ENCODE measurements at places on chromosomes 5 and 9. TPM values are rescaled to one million over a fixed set of nuclear protein-coding genes. Genes with fewer than 3 reads are reported as not detected.
A peak's percentile ranks its signal among the peaks of the same experiment; 100 is the strongest.

RICTOR gene
- 26.5 TPM for polyA plus RNA-seq

DNA sequence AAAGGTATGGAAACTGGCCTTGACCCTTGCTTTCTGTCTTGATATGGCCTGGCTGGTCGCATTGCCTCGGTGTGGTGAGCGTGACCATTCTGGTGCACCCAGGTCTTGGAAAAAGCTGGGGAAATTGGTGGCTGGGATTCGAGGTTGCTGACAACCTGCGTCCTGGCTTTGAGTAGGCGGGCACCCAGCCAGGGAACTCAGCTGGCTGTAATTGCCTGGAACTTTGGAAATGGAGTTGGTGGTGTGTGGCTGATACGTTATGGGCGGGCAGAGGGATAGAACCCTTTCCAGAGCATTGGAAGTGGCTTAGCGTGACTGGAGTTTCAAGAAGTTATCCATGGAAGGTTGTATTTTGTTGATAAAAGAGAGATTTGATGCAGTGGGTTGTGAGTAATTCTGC is 35.2 kb downstream of the KCNMB1 start:
- no peak for DNase-seq

GRCh38 chr5:94675965-94676618 is 57.6 kb downstream of the SLF1 start:
- DNase-seq, result no peak

- DNase-seq, result no peak
Measured at GRCh38 chr9:114271556-114272510, 51.1 kb upstream of the ORM1 start.

PRDM9 gene
- polyA plus RNA-seq, result not detected

SMIM15 gene
- polyA plus RNA-seq, result 102 TPM

DNA sequence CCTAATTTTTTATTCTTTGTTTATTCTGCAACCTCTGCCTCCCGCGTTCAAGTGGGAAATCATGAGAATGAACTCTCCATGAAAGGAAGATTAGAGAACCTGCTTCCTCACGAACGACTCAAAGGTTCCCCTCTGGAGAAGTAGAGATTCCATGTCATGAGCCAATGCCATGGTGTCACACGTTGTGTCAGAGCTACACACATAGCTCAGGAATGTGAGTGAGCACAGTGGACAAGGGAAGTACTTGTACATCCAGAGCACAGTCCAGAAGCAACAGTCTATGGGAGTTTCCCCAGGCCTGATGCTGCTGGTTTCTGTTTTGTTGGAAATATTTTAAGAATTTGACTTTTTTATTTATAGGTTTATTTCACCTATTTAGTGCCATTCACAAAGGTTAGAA is 26.8 kb upstream of the PPP2CA start:
- DNase-seq, result no peak

GRCh38 chr5:12934722-12935121 is 1009.8 kb downstream of the DNAH5 start:
- DNase-seq, result no peak

DNA sequence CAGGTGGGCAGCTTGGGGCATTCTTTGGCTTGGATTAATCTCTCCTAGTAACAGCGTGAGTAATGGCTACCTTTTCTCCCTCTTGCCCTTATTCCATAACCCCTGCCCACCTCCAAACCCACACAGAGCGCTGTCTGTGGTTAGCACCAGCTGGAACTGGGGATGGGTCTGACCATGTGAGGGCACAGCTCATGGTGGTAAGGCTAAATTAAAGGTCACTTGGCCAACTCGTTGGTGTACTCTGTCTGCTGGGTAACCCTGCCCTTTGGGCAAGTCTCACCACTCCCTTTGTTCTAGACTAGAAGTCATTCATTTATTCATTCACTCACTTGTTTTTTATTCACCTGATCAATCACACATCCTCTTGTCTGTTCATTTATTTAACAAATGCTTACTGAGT is 27.8 kb downstream of the PPARGC1B start:
- no peak for DNase-seq

- DNase-seq, result no peak
Measured at GRCh38 chr9:127085186-127085585, 37.2 kb downstream of the ANGPTL2 start.

DNA sequence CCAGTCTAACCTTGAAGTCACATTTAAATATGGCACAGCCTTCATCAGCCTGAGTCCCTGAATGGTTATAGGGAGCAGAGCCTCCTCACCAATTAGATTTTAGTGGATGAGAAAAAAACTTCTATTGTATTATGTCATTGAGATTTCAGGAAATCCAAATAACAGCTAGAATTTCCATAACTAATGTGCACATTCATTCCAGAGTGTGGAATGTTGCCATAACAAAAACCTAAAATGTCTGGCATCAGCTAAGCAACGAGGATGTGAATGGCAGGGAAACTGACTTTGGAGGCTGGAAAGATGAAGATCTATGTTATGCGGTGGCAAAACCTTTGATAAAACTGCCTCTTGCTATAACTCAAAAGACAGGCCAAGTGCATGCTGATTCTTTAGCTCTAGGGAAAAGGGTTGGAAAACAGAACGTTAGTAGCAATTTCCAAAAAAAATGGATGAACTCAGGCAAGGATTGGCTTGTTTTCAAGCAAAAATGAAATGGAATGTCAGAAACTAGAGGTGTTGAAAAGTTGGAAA is 91.3 kb upstream of the NFIB start:
- DNase-seq, result no peak

IRX2 gene
- polyA plus RNA-seq, result 32.6 TPM

DNA sequence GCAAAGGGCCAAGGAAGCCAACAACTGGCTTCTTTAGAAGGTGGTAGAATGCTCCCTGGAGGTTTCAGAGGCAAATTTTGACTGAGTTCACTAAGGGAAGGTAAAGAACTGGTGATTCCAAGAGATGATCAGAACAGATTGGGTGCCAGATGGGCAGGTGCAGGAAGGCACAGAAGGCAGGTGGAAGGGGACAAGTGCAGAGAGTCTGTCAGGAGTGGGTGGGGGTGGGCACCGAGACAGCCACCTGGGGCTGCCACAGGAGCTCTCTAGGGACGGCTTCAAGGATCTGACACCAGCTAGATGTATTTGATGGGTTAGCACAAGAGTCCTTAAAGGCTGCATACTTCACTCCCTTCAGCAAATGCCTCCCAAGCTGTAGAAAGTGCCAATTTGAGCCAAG is 207.3 kb downstream of the PTTG1 start:
- no peak for DNase-seq

DNA sequence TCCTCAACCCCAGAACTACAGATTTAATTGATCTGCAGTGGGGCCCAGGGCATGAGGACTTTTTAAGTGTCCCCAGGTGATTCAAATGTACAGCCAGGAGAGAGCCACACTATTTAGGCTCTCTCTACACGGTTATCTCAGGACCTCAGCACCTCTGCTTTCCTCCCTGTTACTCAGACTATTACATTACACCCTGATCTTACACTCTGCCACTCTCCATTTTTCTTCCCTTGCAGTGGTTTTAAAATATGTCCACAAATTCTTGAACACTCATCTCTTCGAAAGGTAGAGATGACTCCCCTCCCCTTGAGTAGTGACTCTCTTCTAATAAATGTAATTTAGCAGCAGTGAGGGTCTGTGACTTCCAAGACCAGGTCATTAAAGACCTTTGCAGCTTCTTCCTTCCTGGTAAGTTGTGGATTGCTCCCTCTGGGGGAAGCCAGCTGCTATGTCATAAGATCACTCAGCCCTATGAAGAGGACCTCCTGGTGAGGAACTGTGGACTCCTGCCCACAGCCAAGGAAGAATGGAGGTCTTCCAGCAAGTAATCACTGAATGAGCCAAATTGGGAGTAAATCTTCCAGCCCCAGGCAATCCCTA is 87.5 kb upstream of the SSBP2 start:
- no peak for DNase-seq

- no peak for DNase-seq
Measured at GRCh38 chr5:151002250-151002649, 18.1 kb upstream of the GPX3 start.

DNA sequence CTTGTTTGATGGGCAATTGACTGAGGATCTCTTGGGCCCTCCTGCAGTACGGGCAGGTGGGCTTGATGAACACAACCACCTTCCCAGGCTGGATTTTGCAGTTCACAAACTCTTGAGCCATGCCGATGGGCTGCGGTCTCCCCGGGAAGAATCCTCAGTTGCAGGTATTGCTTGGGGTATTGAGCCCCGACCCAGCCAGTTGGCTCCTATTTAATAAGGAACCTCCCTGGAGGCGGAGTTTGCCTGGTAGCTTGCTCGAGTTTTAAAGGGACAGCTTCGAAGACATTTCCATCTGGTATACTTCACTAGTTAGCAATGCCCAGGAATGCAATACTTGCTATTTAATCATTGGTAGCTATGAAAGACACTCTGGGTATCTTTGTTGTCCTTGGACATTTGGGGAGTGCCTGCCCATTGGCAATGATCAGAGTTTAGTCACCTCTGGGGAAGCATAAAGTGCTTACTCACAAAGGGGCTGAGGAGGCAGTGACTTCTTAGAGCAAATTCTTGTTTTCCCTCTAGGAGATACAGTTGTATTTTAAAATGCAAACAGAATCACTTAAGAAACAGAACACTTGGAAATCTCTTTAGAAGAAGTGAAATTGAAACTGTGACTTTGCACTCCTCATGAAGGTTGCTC is at the start of gene GLRX:
Gene GLRX, minus strand, starts transcription at position 185 of the 640 bp plus-strand sequence. Its CDS starts 64 bp downstream, at position 121.
- DNase-seq, result no peak

CCDC180 gene
- polyA plus RNA-seq, result 7.6 TPM

DNA sequence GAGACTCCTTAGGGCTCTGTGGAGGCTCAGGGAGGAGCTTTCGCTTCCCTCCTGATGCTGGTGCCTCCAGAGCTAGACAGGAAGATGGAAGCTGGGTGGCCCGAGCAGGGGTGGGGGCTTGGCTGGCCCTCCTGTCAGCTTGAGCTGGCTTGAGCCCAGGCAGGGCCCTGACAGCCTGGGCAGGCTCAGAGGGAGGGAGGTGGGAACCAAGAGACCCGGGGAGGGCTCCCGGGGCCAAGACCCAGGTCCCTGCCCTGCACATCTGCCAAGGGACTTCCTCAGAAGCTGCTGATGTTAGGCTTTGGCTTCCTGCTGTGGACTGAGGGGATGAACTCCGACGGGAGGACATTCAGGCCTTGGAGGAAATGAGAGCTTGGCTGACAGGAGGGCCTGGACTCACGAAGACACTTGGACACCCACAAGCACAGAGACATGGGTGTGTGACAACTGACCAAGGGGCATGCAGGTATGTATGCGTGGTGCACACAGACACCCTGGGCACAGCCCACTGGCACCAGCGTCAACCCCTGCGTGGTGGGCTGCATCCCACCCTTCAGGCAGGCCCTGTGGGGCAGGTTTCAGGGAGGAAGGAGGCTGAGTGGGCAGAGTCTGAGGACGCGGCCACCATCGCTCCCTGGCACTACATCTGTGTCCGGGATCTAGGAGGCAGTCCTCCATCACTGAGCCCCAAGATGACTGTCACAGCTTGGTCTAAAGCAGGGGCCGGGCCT is 1.7 kb upstream of the LTC4S start:
- no peak for DNase-seq

GRCh38 chr9:130681769-130682420 is 11.7 kb upstream of the EXOSC2 start:
- DNase-seq, result no peak

- no peak for DNase-seq
Measured at GRCh38 chr9:27340285-27340674, 43.3 kb upstream of the EQTN start.

DNA sequence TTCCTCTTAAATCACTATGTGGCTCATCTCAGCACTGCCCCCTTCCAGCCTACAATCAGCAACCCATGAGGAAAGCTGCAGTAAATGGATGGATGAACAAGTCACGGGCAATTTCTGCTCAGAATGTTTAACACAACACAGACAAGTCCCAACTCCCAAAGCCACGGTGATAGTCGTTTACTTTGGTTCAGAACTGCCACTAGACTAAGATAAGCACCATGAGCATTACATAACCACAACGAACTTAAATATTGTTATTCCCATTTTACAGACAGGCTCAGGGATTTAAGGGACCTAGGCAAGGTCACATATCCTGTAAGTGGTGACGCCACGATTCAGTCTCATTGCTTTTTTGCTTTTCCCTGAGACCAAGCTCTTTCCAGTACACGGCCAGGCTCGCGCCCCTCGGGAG is 2.0 kb upstream of the SMIM27 start:
- DNase-seq, result peak; percentile 39

DNA sequence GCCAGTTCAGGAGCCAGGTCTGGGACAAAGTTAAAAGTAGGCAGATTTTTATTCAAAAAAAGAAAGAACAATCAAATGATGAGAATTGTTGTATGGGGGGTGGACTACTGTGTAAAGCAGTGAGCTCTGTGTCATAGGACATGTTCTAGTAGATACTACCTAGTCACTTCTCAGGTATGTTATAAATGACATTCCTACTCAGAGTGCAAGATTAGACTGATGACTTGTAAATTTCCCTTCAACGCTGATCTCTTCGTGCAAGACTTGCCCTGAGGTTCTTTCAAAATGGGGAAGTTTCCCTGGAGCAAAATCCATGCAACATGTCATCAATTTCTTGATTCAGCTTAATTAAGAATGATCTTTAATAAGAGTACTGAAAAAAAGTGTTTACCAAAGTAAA is 175.1 kb downstream of the RORB start:
- DNase-seq, result no peak

- no peak for DNase-seq
Measured at GRCh38 chr9:16970321-16970720, 99.9 kb upstream of the BNC2 start.

SLC45A2 gene
- 0.71 TPM for polyA plus RNA-seq

GRCh38 chr9:112078432-112078831 is 96.7 kb downstream of the SUSD1 start:
- DNase-seq, result no peak

GRCh38 chr5:6788956-6789649 is 75.9 kb downstream of the TENT4A start:
- DNase-seq, result no peak

PCSK1 gene
- 0.14 TPM for polyA plus RNA-seq

DNA sequence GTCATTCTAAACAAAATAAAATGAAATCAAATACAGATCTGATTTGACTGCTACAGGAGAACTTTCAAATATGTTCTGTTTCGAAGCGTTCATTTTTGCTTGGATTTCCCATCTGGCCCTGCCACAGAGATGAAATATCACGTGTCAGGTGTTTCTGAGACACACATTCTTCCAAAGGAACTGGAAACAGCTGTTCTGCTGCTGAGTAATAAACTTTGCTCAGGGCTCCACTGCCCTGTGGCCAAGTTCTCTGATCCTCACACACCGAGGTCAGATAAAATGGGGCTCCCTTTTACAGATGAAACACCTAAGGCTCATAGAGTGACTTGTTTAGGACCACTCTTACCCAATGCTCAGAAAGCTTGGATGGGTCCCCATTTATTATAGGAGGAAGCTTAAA is 42.5 kb downstream of the FRMPD1 start:
- DNase-seq, result no peak

RANBP3L gene
- polyA plus RNA-seq, result 7.5 TPM

DNA sequence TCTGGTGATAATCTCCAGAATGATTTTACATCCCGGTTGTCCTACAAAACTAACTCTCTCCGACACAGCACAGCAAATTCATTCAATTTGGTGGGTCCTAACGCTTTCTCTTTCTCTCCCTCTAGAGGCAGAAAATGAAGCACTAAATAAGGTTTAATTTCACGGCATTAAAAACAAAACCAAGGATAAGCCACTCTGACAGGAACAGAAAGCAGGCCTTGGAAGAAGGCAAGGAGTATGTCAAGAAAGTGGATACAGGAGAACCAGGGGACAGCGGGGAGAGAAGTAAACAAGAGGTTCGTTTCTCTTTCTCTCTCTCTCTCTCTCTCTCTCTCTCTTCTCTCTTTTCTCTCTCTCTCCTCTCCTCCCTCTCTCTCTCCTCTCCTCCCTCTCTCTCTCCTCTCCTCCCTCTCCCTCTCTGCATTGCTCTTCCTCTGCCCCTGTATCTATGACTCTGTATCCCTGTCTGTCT is 49.8 kb downstream of the EBF1 start:
- no peak for DNase-seq

ANKRD31 gene
- polyA plus RNA-seq, result 0.51 TPM
